ENCODE measurements at places on chromosomes 16 and 17. TPM values are rescaled to one million over a fixed set of nuclear protein-coding genes. Genes with fewer than 3 reads are reported as not detected.

- H3K27me3 ChIP-seq = no peaks in the 10 kb centered on the region
- no peak for DNase-seq
- H3K4me3 ChIP-seq = no peak overlapping the region
- peak overlapping the region; percentile 94 for H3K27ac ChIP-seq
Observed at GRCh38 chr17:57370619-57371018, 114.3 kb downstream of the MSI2 start.

- H3K27me3 ChIP-seq = no peaks in the 10 kb centered on the region
- H3K36me3 ChIP-seq = peaks cover 16% of the 10 kb centered on the region
- H3K4me1 ChIP-seq = peaks cover 19% of the 10 kb centered on the region
- peak within 1 kb of the TSS; percentile 76 for H3K4me3 ChIP-seq
Observed at GRCh38 chr17:76384222-76384986, at the start of gene SPHK1. TSS of gene SPHK1 (plus strand) at chr17:76384609. CDS start at chr17:76385645, 1,036 bp downstream.

- no peaks in the 10 kb centered on the region for H3K36me3 ChIP-seq
- no peak for DNase-seq
- H3K27me3 ChIP-seq = no peaks in the 10 kb centered on the region
- peak within 1 kb of the TSS; percentile 64 for H3K4me3 ChIP-seq
- H3K27ac ChIP-seq = no peak within 1 kb of the TSS
- peaks cover 5% of the 10 kb centered on the region for H3K4me1 ChIP-seq
Observed at GRCh38 chr17:12789481-12790248, at the start of gene ARHGAP44. TSS of gene ARHGAP44 (plus strand) at chr17:12789498. CDS start at chr17:12789839, 341 bp downstream.

DNA sequence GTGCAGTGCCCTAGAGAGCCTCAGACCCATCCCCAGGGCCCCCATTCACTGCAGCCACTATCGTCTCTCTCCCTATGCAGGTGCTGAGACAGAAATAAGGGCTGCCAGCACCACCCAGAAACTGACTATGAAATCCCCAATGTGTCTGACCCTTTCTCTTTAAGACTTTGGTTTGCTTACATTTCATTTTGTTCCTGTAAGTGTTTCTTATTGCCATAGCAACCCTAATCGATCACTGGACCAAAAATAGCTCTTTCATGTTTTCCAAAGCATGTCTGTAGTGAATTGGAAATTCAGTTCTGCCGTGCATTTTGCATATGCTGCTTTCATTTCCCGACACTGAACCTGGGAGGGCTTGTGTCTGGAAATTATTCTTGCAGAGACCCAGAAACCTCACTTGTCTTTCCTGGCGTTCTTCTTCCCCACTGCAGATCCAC, 148.7 kb upstream of the NOL11 start:
- no peaks in the 10 kb centered on the region for H3K36me3 ChIP-seq
- DNase-seq = no peak
- H3K27ac ChIP-seq = no peak overlapping the region
- H3K27me3 ChIP-seq = no peaks in the 10 kb centered on the region

DNA sequence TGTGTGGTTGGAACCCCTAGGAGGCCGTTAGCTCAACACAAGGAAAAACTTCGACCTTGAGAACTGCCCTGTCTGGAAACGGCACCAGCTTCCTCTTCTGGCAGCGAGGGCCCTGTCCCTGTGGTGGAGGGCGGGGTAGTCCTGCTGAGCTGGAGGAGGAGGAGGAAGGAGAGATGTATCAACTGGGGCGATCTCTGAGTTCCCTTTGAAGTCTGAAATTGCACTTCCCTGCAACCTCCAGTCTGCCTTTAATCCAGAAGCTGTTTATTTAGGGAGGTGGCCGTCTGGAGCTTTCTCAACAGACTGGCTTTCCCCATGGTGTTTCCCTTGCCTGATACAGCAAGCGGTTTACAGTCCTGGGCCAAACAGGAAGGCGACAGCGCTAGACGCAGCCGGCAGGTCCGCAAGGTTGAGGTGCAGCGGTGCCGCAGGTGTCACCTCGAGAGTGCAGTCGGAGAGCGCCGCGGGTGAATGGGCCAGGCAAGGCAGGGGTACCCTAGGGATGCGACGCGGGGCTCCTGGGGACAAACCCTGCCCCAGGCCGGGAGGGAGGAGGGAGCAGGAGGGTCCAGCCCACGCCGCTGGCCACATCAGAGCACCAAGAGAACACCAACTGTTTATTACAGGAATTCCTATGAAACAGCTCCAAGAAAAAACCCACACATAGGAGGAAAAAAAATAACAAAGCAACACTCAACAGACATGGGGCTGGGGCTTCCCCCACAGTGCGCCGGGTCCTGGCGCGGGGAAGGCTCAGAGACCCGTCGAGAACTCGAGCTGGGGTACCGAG, 11.4 kb upstream of the MRPS23 start:
- no peak overlapping the region for H3K27ac ChIP-seq
- no peak overlapping the region for H3K4me3 ChIP-seq
- no peak for DNase-seq
- no peaks in the 10 kb centered on the region for H3K27me3 ChIP-seq
- peaks cover 18% of the 10 kb centered on the region for H3K4me1 ChIP-seq
- H3K36me3 ChIP-seq = peaks cover 2% of the 10 kb centered on the region

DNA sequence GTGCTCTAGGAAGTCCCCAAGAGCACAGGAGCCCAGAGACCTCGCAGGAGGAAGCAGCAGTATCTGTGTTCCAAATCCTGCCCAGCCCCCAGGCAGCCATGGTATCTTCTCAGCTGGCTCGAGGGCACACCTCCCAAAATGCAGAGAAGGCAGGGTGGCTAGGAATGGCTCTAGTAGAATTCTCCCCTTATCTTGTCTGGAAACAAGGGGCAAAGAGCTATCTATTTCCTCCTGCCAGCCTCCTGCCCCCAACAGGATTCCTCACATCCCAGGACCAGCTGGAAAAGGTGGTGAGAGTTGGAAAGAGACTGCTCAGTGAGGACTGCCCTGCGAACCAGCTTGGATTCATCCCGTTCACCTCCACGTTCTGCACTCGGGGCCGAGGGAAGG, 8.6 kb upstream of the TSPOAP1 start:
- H3K36me3 ChIP-seq = no peaks in the 10 kb centered on the region
- H3K27me3 ChIP-seq = no peaks in the 10 kb centered on the region
- no peak overlapping the region for H3K4me3 ChIP-seq
- H3K4me1 ChIP-seq = peaks cover 19% of the 10 kb centered on the region

DNA sequence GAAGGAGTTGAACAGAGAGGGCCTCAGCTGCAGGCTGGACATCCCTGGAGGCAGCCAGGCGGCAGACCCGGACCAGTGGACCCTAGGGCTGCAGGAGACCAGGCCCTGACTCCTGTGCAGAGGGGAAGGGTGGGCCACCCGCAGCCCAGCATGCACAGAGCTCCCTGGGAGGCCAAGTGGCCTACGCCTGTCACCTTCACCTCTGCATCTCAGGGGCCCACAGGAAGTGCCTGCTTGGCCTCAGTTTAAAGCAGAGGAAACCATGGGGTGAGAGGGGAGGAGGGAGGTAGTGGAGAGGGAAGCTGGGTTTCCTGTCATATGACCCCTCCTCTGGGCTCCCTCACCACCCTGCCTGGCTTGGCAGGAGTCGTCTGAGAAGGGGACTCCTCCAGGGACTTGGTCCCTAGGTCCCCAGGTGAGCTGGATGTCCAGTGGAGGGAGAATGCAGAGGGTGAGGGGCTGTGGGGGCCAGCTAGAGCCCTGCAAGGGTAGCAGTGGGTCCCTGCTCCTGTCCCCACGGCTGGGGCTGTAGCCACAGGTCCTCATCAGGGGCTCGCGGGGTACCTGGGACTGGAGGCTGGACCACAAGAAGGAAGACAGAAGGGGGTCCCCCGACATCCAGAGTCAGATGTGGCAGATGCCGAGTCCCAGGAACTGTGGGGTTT, at the start of gene TMC8:
Gene TMC8, plus strand, starts transcription at position 335 of the 665 bp plus-strand sequence. CDS start 818 bp downstream, outside the sequence.
- no peak within 1 kb of the TSS for H3K27ac ChIP-seq
- H3K27me3 ChIP-seq = peaks cover 31% of the 10 kb centered on the region
- H3K4me3 ChIP-seq = no peak within 1 kb of the TSS
- peaks cover 16% of the 10 kb centered on the region for H3K4me1 ChIP-seq

- no peaks in the 10 kb centered on the region for H3K36me3 ChIP-seq
- no peaks in the 10 kb centered on the region for H3K27me3 ChIP-seq
Observed at GRCh38 chr16:24139282-24139681, 116.9 kb upstream of the CACNG3 start.

DNA sequence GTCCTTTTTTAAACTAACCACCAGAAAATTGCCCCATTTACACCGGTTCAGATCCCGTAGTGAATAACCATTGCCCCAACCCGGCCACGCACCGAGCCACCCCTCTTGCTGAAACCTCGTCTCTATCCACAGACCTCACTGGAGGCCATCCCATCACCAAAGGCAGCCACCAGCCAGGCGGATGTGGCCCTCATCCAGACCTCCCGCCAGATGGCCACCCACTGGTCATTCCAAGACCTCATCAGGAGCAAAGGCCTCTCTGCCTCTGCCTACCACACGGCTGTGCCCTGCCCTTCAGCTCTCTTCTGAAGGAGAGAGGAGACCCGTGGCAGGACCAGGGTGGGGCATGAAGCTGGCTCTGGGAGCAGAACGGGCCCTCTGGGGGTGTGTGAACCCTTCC, 38.2 kb upstream of the CDH5 start:
- no peak overlapping the region for H3K4me3 ChIP-seq
- no peaks in the 10 kb centered on the region for H3K27me3 ChIP-seq
- DNase-seq = no peak
- no peak overlapping the region for H3K27ac ChIP-seq
- H3K36me3 ChIP-seq = no peaks in the 10 kb centered on the region
- H3K4me1 ChIP-seq = peaks cover 11% of the 10 kb centered on the region

DNA sequence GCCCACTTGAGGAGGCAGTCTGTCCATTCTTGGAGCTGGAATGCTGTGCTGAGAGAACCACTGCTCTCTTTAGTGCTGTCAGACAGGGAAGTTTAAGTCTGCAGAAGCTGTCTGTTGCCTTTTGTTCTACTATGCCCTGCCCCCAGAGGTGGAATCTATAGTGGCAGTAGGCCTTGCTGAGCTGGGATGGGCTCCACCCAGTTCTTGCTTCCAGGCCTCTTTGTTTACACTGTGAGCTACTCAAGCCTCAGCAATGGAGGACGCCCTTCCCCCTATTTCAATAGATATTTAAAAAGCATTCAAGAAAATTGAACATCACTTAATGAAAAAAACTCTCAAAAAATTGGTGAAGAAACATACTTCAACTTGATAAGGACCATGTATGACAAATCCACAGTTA, 313.5 kb downstream of the PHKB start:
- no peak overlapping the region for H3K4me3 ChIP-seq
- H3K27me3 ChIP-seq = no peaks in the 10 kb centered on the region
- DNase-seq = no peak
- H3K27ac ChIP-seq = no peak overlapping the region
- no peaks in the 10 kb centered on the region for H3K4me1 ChIP-seq
- H3K36me3 ChIP-seq = no peaks in the 10 kb centered on the region

DNA sequence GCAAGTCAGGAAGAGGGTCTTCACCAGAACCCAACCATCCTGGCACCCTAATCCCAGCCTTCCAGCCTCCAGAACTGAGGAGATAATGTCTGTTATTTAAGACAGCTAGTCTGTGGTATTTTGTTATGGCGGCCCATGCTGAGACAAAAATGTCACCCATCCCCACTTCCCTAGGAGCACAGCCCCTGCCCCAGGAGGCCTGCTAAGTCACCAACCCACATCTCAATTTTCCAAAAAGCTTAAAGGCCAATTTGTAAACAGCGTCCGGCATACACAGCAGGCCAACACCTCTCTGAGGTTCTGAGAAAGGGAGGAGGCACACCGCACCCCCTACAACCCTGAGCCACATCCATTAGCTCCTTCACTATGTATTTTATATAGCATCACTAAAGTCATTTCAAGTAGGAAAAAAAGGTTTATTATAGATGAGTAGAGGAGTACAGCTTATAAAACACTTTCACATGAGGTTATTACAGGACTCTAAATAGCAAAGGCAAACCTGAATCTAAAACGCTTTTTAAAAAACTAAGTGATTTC, 6.9 kb downstream of the TMEM170A start:
- DNase-seq = no peak
- H3K27me3 ChIP-seq = no peaks in the 10 kb centered on the region
- peaks cover 9% of the 10 kb centered on the region for H3K4me1 ChIP-seq

DNA sequence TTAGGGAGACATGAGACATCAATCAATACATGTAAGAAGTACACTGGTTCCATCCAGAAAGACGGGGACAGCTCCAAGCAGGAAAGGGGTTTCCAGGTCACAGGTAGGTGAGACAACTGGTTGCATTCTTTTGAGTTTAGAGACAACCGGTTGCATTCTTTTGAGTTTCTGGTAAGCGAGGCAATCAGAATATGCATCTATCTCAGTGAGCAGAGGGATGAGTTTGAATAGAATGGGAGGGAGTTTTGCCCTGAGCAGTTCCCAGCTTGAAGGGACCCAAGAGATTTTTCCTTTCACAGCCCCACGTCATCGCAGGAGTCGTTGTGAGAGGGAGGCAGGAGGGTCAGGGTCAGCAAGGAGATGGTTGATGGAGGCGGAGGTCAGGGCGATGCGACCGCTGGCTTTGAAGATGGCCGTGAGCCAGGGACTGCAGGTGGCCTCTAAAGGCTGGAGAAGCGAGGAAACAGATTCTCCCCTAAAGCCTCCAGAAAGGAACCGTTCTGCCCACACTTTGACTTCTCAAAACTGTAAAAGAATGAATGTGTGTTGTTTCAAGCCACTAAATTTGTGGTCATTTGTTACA, 36.5 kb downstream of the IRF8 start:
- H3K4me1 ChIP-seq = no peaks in the 10 kb centered on the region
- H3K4me3 ChIP-seq = no peak overlapping the region
- no peak overlapping the region for H3K27ac ChIP-seq
- H3K36me3 ChIP-seq = no peaks in the 10 kb centered on the region
- DNase-seq = no peak

GRCh38 chr17:80265205-80266068, 4.8 kb downstream of the RNF213 start:
- DNase-seq = no peak
- no peak overlapping the region for H3K27ac ChIP-seq
- H3K4me1 ChIP-seq = peaks cover 17% of the 10 kb centered on the region
- H3K27me3 ChIP-seq = no peaks in the 10 kb centered on the region

DNA sequence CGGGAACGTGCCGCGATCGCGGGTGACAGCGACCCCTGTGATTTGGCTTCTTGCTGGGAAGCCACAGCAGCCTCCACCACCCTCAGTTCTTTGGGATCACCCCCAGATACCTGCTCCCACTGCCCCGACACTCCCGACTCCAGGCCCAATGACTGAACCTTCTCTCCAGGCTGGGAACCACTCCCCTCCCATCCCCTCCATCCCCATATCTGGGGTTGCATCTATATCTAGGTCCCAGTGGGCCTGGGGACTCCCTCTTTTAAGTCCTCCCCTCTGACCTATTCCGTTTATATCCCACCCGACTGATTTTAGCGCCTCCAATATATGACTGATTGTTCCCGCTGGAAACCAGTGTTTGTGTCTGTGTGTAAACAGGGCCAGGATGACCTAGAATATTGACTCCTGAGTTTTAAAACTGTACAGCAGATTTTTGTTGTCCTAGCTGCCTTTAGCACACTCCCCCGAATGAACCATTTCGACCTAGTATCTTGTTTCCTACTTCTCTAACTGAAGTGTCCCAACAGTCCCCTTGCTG, 667 bp downstream of the PSMD3 start:
- peak overlapping the region; percentile 98 for H3K27ac ChIP-seq
- H3K4me1 ChIP-seq = peaks cover 34% of the 10 kb centered on the region
- peak overlapping the region; percentile 99 for H3K4me3 ChIP-seq
- DNase-seq = no peak
- peaks cover 14% of the 10 kb centered on the region for H3K36me3 ChIP-seq

The NAT9 gene
- 36.9 TPM for polyA plus RNA-seq

The EPX gene
- not detected for polyA plus RNA-seq

The ABCA10 gene
- polyA plus RNA-seq = 0.46 TPM

The PGAP3 gene
- 5.6 TPM for polyA plus RNA-seq

Measured in keratinocyte (primary cell).